ENCODE measurements at places on chromosomes 5 and 9. TPM values are rescaled to one million over a fixed set of nuclear protein-coding genes. Genes with fewer than 3 reads are reported as not detected.
A peak's percentile ranks its signal among the peaks of the same experiment; 100 is the strongest.

ADAMTS6 gene
- polyA plus RNA-seq: 0.29 TPM

GRCh38 chr9:129006328-129007034, 21.6 kb downstream of the SH3GLB2 start:
- DNase-seq: peak; percentile 81

DNA sequence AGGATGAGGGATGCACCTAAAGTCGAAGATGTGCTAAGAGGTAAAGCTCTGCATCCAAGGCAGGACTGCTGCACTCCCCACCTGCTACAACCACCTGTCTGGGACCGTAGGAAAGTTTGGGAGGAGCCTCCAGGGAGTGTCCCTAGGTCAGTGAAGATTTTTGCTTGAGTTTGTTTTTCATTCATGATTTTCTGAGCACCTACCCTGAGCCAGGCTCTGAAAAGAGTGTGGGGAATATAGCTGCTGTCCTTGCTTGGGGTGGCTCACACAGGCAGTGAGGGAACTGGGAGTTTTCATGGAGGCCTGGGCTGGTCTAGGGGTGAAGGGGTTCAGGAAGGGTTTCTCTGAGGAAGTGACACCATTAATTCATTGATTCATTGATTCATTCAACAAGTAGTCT, 48.9 kb downstream of the SAR1B start:
- no peak for DNase-seq

DNA sequence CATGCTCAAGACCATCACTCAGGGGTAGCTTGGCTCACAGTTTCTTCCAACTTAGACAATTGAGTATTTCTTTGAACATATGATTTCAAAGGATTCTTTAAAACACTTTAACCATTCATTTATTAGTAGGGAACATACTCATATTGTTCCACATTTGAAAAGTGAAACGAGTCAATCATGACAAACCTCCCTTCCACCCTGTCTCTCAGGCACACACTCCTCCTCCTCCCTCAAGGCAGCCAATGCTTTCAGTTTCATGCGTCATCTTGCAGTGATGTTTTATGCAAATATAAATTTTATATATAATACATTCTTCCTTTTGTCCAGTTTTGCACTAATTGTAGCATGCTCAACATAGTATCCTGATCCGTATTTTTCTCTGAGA, 126.0 kb upstream of the BOD1 start:
- no peak for DNase-seq
